EH (cell line): ENCODE measurements at places on chromosomes 7 and 10.

DNA sequence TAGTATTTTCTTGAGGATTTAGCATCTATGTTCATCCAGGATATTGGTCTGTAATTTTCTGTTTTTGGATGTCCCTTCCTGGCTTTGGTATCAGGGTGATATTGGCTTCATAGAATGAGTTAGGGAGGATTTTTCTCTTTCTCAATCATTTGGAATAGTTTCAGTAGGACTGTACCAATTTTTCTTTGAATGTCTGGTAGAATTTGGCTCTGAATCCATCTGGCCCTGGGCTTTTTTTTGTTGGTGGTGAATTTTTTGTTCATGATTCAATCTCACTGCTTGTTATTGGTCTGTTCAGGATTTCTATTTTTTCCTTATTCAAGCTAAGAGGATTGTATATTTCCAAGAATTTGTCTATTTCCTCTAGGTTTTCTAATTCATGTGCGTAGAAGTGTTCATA lies 192.7 kb downstream of the KIF20B start:
- peak; percentile 34 for DNase-seq

- no peak for DNase-seq
These were observed 97.8 kb downstream of the ELAPOR2 start for GRCh38 chr7:86961686-86962085.

GRCh38 chr7:21077602-21078001 lies 290.9 kb upstream of the SP8 start:
- no peak for DNase-seq

- DNase-seq: no peak
These were observed 72.9 kb downstream of the FAS start for GRCh38 chr10:89063465-89063864.

- no peak for DNase-seq
These were observed 69.7 kb downstream of the CYP51A1 start for GRCh38 chr7:92064438-92065029.
